ENCODE measurements at places on chromosomes 4 and X.

GRCh38 chrX:30468471-30468870 lies 109.1 kb downstream of the TASL start:
- no peak for DNase-seq

DNA sequence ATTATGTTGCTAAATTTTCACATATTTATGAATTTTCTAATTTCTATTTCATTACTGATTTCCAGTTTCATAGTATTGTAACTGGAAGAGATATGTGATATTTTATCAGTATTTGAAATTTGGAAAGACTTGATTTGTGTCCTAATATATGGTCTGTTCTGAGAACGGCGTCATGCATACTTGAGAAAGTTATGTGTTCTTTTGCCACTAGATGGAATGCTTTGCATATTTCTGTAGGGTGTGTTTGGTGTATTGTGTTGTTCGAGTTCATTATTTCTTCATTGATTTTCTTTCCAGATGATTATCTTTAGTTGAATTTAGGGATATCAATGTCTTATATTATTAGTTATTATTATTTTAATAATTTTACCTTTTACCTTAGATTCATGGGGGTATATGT lies 110.6 kb upstream of the ITM2A start:
- no peak for DNase-seq

- no peak for DNase-seq
Measured at GRCh38 chr4:55834086-55834795, 14.7 kb downstream of the EXOC1L start.

DNA sequence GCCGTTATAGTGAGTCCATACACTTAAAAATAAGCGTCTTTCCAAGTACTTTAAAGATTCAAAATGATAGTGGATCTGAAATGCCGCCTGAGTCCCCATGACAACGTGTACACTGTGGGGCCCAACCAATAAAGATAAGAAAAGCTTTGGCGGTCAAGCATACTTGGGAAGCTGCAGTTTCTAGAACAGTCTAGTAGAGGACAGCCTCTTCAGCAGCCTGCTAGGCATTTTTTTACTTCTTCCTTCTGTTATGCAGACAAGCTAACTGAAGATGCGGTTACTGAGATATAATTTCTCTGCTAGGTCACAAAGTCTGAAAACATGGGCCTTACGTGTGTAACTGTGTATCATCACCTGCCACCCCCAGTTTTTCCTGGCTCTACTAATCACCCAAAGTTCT lies 402 bp upstream of the UPRT start:
- DNase-seq, result no peak

DNA sequence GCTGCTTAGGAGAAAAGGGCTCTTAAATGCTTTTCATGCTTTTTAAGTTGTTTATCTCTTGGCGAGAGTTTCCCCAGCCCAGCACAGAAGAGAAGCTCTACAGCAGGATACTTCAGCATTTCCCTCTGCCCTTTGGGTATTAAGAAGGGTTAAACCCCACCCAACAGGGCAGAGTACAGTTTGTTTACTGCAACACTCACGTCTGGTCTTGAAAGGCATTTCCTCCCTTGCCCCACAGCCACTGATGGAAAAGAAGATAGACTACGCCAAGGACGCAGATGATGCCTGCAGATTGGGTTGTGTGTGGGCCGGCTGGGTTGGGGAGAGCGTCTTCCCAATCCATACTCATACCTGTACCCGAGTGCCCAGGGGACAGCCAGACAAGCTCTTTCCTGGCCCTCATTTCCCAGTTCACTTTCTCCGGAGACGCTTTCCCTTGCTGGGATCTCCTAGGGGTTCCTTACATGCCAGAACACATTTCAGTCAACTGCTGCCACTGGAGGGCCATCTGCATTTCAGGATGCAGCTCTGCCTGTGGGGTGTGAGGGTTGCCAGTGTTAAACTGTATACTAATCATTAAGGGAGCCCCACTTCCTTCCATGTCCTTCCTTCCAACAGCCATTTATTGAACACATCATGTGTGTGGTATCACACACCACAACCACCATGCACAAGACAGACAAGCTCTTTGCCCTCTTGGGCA lies 96.5 kb upstream of the DHX15 start:
- DNase-seq, result no peak

DNA sequence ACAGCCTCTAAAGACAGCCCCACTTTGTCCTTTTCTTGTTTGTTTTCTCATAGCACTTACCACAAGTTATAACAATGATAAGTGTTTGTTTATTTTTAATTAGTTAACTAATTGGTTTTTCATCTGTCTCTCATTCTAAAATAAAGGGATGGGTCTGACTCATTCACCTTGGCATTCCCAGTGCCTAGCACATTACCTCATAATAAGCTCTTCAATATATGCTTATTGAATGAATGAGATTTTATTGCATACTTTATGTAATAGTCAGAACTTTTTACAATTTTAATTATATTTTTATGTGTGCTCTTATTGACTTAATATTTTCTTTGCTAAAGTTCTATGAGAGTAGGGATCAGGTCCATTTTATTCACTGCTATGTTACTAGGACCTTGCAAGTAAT lies 22.8 kb upstream of the PRKG2 start:
- DNase-seq, result no peak

- no peak for DNase-seq
Measured at GRCh38 chr4:38242822-38243387, 282.7 kb downstream of the PTTG2 start.

- no peak for DNase-seq
Measured at GRCh38 chr4:142034101-142034500, 397.7 kb downstream of the IL15 start.

GRCh38 chrX:151396042-151396824 lies 773 bp upstream of the VMA21 start:
- DNase-seq, result no peak

GRCh38 chr4:118797558-118798142 lies 38.3 kb downstream of the SEC24D start:
- DNase-seq, result no peak
